Activated naive CD4-positive, alpha-beta T cell treated with anti-CD3 and anti-CD28 coated beads for 36 hours (primary cell): ENCODE measurements at places on chromosomes 6 and 20.

DNA sequence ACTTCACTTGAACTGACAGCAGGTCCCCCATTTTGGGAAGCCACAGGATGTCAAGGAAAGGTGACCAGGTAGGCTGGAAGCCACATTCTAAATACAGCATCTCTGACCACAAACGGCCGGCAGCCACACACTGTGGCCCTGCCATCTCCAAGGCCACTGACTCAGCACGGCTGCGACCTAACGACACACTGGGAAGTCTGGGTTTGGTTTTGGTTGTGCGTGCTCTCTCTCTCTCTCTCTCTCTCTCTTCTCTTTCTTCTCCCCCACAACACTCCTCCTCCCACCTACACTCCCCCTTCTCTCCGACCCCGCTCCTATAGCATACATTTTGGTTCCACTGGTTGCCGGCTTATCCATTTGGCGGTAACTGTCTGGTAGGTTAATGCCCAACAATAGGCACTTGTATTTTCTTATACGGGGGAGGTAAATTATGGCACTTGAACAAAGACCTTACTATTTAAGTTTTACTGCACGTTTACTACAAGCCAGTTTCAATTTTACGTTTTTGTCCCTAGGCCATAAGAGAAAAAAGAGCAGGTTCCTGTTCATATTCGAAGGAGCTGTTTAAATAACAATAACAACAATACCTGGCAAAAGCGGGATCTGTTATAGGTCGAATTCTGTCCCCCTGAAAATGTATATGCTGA is 103.6 kb downstream of the GMDS start:
- no peaks in the 10 kb centered on the region for H3K27me3 ChIP-seq
- H3K36me3 ChIP-seq, result peaks cover 1% of the 10 kb centered on the region
- no peak overlapping the region for H3K27ac ChIP-seq
- DNase-seq, result no peak
- peaks cover 10% of the 10 kb centered on the region for H3K4me1 ChIP-seq

GRCh38 chr6:44615621-44616020 is 228.1 kb downstream of the CDC5L start:
- H3K27ac ChIP-seq, result no peak overlapping the region
- no peaks in the 10 kb centered on the region for H3K4me1 ChIP-seq
- H3K27me3 ChIP-seq, result no peaks in the 10 kb centered on the region
- no peak overlapping the region for H3K4me3 ChIP-seq
- no peaks in the 10 kb centered on the region for H3K36me3 ChIP-seq

DNA sequence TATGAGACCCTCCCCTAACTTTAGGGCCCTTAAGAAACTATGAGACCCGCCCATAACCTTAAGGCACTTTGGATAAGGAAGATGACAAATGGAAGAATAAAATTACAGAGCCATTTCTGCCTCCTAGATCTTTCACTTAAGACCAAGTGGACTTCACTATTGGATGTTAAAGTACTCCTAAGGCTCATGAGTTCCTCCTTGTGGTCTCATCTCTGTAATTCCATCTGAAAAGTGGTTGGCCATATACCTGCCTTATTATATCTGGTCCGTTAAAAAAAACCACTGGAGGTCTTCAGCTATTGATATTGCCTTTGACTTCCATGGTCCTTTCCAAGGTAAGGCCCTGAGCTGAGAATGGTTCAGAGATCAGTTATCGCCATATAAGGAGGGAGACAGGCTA is 310.3 kb downstream of the EYA4 start:
- no peaks in the 10 kb centered on the region for H3K4me1 ChIP-seq
- DNase-seq, result no peak
- no peaks in the 10 kb centered on the region for H3K36me3 ChIP-seq
- H3K4me3 ChIP-seq, result no peak overlapping the region
- peaks cover 6% of the 10 kb centered on the region for H3K27me3 ChIP-seq

DNA sequence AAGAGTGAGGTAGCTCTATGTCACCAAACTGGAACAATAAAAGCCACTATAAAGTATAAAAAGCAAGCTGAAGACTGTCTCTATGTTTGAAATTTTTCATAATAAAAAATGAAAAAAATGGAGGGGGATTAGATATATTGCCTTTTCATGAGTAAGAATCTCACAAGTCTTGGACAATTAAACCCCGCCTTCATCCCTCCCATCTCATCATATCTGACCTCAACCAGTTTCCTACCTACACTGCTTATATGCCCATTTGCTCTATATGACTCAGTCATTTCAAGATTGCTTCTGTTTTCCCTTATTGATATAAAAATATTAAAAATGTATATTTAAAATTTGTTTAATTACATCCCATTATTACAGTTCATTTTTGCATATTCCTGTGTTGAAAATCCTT is 2.9 kb upstream of the TRIM39 start:
- H3K36me3 ChIP-seq, result peaks cover 19% of the 10 kb centered on the region
- H3K27me3 ChIP-seq, result no peaks in the 10 kb centered on the region
- H3K27ac ChIP-seq, result peak overlapping the region; percentile 5
- H3K4me1 ChIP-seq, result peaks cover 69% of the 10 kb centered on the region

- no peaks in the 10 kb centered on the region for H3K36me3 ChIP-seq
- no peak overlapping the region for H3K27ac ChIP-seq
- H3K4me3 ChIP-seq, result no peak overlapping the region
- no peaks in the 10 kb centered on the region for H3K27me3 ChIP-seq
- H3K4me1 ChIP-seq, result no peaks in the 10 kb centered on the region
These were observed 75.1 kb downstream of the ADGRG6 start for GRCh38 chr6:142376800-142377496.

GRCh38 chr20:49687595-49688567 is 25.8 kb downstream of the B4GALT5 start:
- peaks cover under 1% of the 10 kb centered on the region for H3K36me3 ChIP-seq
- no peaks in the 10 kb centered on the region for H3K27me3 ChIP-seq
- H3K27ac ChIP-seq, result no peak overlapping the region
- H3K4me1 ChIP-seq, result peaks cover 18% of the 10 kb centered on the region
- no peak for DNase-seq

DNA sequence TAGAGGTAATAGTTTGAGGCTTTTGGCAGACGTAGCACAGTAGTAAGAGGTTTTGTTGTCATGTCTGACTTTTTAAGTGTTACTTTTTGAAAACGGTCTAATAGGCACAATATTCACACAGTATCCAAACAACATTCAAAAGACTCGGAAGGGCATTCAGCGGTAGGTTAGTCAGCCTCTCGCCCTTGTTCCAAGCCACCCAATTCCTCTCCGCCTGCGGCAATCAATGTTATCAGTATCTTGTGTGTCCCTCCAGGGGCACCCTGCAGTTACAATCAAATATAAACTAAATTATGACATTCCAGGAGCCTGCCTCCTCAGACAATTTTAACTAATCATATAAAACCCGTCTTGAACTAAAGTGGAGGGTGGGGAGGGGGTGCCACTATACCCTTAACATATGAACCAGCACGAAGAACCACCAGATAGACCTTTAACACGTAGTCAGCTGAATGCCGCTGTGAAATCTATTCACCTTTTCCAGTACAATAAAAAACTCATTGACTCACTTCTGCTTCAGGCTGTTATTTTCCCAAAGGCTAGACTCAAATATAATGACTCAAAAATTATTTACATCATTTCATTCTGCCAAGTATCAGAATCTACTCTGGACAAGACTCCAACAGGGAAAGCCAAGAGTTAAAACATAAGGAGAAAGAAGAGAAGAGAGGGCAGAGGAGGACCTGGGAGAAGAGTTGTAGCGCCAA is 1.6 kb downstream of the TENT5A start:
- peaks cover 9% of the 10 kb centered on the region for H3K27me3 ChIP-seq
- H3K27ac ChIP-seq, result no peak overlapping the region
- peaks cover 28% of the 10 kb centered on the region for H3K4me1 ChIP-seq
- H3K36me3 ChIP-seq, result peaks cover 1% of the 10 kb centered on the region
- H3K4me3 ChIP-seq, result peak overlapping the region; percentile 88
- DNase-seq, result no peak

- H3K36me3 ChIP-seq, result peaks cover 62% of the 10 kb centered on the region
- DNase-seq, result no peak
- H3K4me1 ChIP-seq, result peaks cover 39% of the 10 kb centered on the region
- peak overlapping the region; percentile 97 for H3K4me3 ChIP-seq
- no peaks in the 10 kb centered on the region for H3K27me3 ChIP-seq
These were observed 117.6 kb upstream of the SLC2A12 start for GRCh38 chr6:134169871-134170486.

GRCh38 chr6:118992186-118992795 is 57.3 kb upstream of the MCM9 start:
- no peaks in the 10 kb centered on the region for H3K27me3 ChIP-seq
- H3K27ac ChIP-seq, result no peak overlapping the region
- DNase-seq, result no peak

DNA sequence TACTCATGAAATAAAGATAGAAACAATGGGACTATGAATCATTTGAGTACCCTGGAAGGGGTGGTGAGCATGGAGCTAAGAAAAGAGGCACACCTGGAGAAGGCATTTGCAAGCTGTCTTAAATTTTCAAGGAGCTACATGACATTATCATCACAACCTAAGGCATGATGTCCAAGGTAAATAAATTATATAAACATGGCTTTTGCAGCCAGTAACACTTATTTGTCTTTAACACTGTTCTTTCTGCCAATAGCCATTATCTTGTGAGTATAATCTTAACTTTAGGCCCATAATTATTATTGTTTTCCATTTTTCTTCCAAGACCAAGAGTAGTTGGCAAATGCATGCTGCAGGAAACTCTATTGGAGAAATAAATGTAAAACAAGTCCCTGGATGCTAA is 63.7 kb downstream of the ALDH5A1 start:
- H3K4me3 ChIP-seq, result no peak overlapping the region
- no peak for DNase-seq
- H3K4me1 ChIP-seq, result no peaks in the 10 kb centered on the region
- no peak overlapping the region for H3K27ac ChIP-seq

- no peaks in the 10 kb centered on the region for H3K36me3 ChIP-seq
- H3K4me1 ChIP-seq, result peaks cover 19% of the 10 kb centered on the region
- no peak for DNase-seq
- H3K4me3 ChIP-seq, result no peak overlapping the region
These were observed 553.7 kb downstream of the CD83 start for GRCh38 chr6:14671261-14671681.

DNA sequence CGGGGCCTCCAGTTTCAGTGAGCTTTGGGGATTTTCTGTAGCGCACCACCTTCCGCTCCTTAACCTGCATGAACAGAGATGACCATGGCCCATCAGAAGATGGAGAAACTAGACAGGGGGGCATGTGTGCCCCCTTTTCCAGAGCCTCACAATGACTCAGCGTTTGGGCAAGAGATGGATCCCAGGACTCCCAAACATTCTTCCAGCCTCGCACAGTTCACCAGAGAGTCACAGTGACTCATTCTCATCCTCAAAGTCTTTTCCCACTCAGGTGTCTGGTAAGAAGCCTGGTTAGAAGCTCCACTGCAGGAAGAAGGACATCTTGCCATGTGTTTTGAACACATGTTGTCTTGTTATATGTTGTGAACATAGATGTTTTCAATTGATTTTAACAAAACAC is 76.2 kb upstream of the FRMD1 start:
- peaks cover 36% of the 10 kb centered on the region for H3K27me3 ChIP-seq
- H3K27ac ChIP-seq, result no peak overlapping the region
- no peaks in the 10 kb centered on the region for H3K36me3 ChIP-seq
- no peak overlapping the region for H3K4me3 ChIP-seq
- peaks cover 2% of the 10 kb centered on the region for H3K4me1 ChIP-seq

- peak within 1 kb of the TSS; percentile 96 for H3K27ac ChIP-seq
- H3K4me3 ChIP-seq, result peak within 1 kb of the TSS; percentile 95
- peaks cover 28% of the 10 kb centered on the region for H3K4me1 ChIP-seq
These were observed at the start of gene UQCC2 for GRCh38 chr6:33711140-33712129. TSS of gene UQCC2 (minus strand) at chr6:33711700. CDS start at chr6:33711686, 14 bp downstream.

- H3K27me3 ChIP-seq, result no peaks in the 10 kb centered on the region
- DNase-seq, result no peak
- H3K4me1 ChIP-seq, result no peaks in the 10 kb centered on the region
- H3K36me3 ChIP-seq, result peaks cover 3% of the 10 kb centered on the region
These were observed 162.7 kb downstream of the CDK19 start for GRCh38 chr6:110652520-110652919.

DNA sequence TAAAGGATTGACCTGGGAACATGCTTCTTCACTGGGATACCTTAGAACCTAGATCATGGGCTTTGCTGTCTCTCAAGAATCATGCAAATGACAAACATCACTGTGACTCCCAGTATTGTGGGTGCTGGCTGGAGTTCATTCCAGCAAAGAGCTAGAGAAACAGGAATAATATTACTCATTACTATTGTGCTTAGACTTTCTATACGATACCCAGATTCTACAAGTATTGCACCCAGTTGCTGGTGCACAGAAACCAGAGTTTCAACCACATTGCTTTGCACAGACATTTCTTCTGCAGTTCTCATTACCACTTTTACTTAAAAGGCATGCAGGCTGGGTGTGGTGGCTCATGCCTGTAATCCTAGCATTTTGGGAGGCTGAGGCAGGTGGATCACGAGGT is 220.4 kb upstream of the ZNF217 start:
- H3K4me1 ChIP-seq, result peaks cover 22% of the 10 kb centered on the region
- H3K36me3 ChIP-seq, result no peaks in the 10 kb centered on the region
- DNase-seq, result no peak
- no peak overlapping the region for H3K4me3 ChIP-seq
- H3K27ac ChIP-seq, result no peak overlapping the region

DNA sequence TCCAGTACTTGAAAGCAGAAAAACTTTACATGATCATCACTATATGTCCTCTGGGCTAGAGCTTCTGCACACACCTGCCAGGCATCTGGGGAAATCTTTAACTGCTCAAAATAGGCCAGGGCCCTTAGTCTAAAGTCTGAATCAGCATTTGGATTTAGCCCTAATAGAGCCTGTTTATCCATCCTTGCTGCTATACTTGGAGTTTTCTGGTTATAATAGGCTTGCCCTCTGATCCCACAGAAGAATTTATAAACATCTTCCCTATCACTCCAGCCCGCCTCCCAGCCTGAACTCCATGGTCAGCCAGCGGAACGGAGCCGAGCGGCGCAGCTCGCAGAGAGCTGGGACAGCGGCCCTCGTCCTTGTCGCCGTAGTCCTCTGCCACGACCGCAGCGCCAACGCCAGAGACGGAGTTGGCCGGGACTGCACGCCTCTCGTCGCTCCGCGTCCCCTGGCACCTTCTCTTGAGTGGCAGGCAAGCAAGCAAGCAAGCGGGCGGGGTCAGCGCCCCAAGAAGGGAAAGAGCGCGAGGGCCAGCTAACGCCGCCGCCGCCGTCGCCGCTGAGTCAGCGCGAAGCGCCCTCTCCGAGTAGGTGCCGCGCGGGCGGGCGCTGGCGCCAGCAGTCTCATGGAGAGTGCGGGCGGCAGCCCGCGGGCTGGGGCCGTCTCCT is 25.4 kb upstream of the ASIP start:
- peak overlapping the region; percentile 69 for H3K4me3 ChIP-seq
- peaks cover 5% of the 10 kb centered on the region for H3K4me1 ChIP-seq

DNA sequence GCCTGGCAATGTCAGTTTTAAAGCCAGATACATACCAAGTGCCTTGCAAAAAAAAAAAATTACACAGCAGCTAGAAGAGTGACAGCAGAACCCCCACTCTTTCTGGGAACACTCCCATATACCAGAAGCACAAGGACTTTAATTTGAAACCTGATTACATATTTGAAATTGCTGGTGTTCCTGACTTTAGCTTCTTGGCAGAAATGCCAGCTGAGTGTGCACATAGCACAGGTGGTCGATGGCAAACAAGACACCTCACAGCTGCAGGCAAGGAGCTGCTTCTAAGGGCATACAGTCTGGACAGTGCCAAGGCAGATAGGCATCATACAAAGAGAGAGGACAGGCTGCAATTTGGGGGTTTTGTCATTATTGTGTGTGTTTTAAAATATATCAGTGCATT is 150.7 kb upstream of the SGK1 start:
- no peaks in the 10 kb centered on the region for H3K36me3 ChIP-seq
- H3K27ac ChIP-seq, result no peak overlapping the region
- H3K4me1 ChIP-seq, result peaks cover 10% of the 10 kb centered on the region
- no peak for DNase-seq
- H3K27me3 ChIP-seq, result no peaks in the 10 kb centered on the region
- H3K4me3 ChIP-seq, result no peak overlapping the region
